Stimulated activated CD8-positive, alpha-beta memory T cell treated with anti-CD3 and anti-CD28 coated beads, Interleukin-4, amount 100 ng/mL, for 1 hour (primary cell): ENCODE measurements at places on chromosomes 3 and 15.

- no peak for DNase-seq
Measured at GRCh38 chr15:70741677-70742293, 21.6 kb downstream of the UACA start.

DNA sequence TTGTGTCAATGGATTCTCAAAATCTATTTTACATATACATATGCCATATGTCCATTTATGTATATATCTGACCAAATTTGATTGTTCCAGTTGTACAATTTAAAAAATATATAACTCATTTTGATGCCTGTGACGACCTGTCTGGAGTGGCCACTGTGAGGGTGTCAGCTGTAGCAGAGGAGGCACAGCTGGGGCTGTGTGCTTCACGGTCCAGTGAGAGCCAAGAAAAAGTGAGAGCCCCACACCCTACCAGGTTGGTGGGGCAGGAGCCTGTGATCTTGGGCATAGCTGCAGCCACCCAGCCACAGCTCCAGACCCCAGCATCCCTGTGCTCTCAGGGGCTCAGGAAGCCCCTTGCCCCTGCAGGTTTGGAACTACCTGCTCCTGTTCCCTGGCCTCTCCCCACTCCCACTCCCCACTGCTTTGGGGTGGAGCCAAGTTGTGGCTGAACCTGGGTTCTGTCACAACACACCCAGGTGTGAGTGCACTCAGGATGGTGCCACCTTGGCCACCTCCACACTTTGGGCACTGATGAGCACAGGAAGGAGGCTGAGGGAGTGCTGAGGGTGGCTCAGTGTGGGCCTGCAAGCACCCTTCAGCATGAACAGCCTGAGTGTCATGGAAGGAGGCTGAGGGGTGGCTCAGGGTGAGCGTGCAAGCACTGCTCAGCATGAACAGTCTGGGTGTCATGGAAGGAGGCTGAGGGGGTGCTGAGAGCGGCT, 161.1 kb upstream of the ROBO1 start:
- no peak for DNase-seq

- no peak for DNase-seq
Measured at GRCh38 chr15:90664650-90665287, 52.4 kb upstream of the BLM start.

- DNase-seq, result no peak
Measured at GRCh38 chr3:186458306-186459107, 85.7 kb downstream of the CRYGS start.

DNA sequence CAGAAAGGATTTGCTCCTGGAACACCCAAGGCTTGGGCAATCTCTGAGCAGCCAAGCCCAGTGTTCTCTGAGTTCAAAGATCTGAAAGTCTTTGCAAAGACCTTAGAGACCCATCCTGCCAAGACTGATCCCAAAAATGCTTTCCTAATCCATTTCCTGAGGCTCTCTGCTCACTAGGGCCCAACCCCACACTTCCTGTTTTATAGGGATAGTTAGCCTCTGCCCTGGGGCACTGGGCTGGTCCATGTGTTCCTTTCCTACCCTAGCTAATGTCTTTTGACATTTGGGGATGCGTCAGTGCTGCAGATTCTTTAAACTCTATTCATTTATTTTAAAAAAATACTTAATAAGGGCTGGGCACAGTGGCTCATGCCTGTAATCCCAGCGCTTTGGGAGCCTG, 372.7 kb downstream of the ROBO2 start:
- DNase-seq, result no peak

DNA sequence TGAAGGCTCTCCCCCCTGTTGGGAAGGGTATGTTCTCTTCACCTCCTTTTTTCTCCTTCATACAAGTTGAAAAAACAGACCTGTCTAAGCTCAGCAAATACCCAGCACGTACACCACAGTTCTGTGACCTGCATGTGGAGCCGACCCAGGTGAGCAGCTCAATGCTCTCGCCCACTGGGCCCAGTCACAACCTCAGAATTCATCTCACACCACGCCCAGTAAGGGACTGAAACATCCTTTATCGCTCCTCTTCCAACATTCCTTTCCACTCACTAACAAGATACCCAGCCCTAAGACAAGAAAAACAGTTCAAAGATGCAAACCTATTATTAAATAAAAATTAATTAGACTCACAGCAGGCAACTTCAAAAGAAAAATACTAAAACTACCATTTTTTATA, 68.9 kb downstream of the FOXP1 start:
- no peak for DNase-seq

DNA sequence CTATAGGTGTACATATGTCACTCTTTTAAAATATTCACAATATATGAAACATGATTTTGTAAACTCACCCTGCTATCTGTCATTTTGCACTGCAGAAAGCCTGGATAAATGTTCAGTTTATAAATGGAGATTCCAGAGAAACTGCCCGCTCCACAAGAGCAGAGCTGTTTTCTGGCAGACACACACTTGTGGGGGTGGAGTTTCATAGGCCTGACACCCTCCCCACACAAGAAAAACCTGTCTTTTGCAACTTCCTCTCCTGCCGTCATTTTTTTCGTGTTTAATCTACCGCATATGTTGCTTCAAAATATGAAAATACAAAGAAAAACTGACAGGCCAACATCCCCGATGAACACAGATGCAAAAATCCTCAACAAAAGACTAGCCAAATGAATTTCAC, 479.0 kb downstream of the GABRG3 start:
- DNase-seq, result no peak

- DNase-seq, result no peak
Measured at GRCh38 chr15:31802761-31803160, 227.6 kb upstream of the CHRNA7 start.

DNA sequence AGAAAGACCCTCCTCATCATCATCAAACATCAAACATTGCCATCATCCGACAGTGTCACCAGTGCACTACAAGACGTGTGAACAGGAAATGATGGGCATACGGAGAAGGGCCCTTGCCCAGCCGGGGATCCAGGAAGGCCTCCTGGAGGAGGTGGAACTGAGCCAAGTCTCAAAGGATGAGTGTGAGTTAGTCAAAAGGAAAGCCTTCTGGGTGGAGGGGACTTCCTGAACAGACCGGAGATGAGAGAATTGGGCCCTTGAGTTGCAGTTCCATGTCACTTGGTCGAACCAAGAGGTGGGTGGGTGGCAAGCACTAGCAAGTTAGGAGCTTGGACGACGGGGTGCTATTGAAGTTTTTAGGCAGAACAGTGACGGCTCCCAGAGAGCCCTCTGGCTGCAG, 8.5 kb downstream of the SEMA4B start:
- DNase-seq, result no peak

- no peak for DNase-seq
Measured at GRCh38 chr15:31297575-31298456, 28.8 kb upstream of the KLF13 start.

GRCh38 chr15:70530017-70530499, 233.3 kb downstream of the UACA start:
- no peak for DNase-seq

GRCh38 chr15:83323296-83323711, 38.8 kb upstream of the BNC1 start:
- no peak for DNase-seq

DNA sequence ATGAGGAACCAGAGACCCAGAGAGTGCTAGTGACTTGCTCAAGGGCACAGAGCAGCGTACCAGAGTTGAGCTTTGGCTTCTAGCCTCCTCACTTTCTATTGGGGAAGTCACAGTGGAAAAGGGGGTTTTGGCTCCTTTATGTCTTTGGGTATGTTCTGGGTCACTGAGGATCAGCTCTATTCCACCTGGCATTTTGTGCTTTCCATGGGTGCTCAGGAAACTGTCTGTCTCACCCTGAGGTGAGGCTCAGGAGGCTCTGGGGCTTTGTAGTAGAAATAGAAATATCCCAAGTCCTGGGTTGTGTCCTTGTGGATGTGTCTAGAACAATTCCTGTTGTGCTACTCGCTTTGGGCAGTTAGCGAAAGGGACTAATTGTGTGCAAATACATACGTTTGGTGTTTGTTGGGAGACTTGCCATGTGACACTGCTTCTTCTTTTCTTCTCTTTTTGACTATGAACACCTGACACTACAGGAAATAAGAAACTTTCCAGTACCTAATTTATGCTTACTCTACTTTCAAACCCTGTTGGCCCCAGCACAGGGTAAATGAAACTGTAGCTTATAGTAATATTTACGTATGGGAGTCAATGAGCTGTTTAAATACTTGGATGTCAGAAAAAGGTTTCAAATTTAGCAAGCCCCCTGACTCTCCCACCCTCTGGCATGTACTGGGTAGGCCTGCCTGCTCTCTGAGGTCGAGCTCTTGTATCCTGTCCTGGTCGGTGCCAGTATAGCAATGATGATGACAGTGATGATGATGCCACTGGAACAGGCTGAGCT, 35.6 kb downstream of the SMAD3 start:
- DNase-seq, result no peak

GRCh38 chr3:87088430-87088992, 97.6 kb upstream of the VGLL3 start:
- no peak for DNase-seq

DNA sequence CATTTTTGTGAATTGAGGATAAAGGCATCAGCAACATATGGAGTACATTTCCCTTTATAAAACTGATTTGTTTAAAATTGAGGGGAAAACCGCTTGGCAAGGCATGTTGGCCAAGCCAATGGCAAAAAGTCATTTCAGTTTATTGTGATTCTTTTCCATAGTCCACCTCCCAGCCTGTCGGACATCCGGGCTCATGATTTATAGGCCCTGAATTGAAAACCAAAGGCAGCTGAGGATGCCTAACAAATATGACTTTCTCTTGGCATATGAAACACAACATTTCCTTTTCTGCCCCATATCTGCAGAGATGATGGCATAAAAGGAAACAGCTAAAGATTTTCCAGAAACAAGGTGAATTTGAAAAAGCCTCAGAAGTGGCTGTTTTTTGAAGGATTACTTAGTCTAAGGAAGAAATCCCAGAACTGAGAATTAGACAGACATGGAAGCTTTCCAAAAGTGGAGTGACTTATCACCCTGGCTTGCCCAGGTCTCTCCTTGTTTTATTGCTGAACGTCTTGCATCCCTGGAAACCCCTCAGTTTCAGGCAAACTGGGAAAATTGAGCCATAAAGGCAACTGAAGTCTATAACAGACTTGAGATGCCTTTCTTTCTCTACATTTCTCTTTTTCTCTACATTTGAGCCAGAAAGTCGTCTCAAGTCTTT, 74.0 kb downstream of the COL8A1 start:
- no peak for DNase-seq

- no peak for DNase-seq
Measured at GRCh38 chr15:96585484-96586386, 255.2 kb downstream of the NR2F2 start.

DNA sequence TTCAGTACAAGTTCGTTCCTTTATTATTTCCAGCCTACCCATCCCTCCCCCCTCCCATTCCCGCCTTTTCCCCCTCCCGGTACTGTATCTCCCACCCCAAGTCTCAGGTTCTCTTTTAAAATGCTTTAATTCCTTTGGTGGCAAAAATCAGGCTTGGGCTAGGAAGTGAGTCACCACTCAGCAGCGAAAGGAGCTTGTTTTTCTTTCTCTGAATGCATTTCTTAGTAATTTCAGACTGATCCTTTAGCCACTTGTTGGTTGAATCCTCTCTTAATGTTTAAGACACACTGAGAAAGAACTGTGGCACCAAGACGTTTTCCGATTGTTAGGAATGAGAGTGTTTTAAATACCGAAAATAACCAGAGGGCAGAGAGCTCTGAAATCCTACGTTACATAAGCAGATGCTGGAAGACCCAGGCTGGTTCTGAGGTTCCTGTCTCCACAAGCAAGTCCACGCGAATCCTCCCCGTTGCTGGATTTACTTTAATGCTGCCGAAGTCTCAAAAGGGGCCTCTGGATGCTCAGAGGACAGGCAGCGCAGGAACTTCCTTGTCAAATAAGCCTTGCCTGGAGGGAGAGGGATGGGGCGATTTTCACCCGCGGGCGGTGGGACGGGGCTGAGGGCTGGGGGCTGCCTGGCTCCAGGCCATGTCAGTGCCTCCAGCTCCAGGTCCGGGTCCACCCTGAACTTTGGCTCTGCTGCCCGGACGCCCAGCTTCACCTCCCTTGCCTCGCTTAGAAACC, 854 bp upstream of the COL8A1 start:
- no peak for DNase-seq

GRCh38 chr3:126979046-126979628, 3.8 kb upstream of the PLXNA1 start:
- DNase-seq, result no peak

- DNase-seq, result no peak
Measured at GRCh38 chr15:65431731-65432130, 9.0 kb upstream of the IGDCC4 start.

- DNase-seq, result no peak
Measured at GRCh38 chr3:58206406-58207011, 4.3 kb downstream of the DNASE1L3 start.

DNA sequence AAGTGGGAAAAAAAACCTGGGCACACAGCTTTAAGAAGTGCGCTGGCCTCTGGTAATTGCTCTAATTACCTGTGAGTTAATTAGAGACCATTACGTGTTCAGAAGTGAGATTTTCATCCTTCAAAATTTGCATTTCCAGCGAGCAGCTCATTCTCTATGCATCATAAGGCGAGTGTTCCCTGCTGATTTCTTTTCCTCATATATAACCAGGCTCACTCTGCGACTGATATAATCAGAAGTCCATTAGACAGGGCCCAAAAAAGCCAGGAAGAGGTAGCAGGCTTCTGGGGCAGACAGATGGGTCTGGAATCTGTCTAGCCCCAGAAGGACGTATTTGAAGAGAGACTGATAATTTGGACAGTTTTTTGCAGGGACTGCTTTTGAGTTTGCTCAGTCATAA, 158.7 kb downstream of the MTHFS start:
- DNase-seq, result no peak

- no peak for DNase-seq
Measured at GRCh38 chr15:40787991-40788390, 18.2 kb downstream of the C15orf62 start.

DNA sequence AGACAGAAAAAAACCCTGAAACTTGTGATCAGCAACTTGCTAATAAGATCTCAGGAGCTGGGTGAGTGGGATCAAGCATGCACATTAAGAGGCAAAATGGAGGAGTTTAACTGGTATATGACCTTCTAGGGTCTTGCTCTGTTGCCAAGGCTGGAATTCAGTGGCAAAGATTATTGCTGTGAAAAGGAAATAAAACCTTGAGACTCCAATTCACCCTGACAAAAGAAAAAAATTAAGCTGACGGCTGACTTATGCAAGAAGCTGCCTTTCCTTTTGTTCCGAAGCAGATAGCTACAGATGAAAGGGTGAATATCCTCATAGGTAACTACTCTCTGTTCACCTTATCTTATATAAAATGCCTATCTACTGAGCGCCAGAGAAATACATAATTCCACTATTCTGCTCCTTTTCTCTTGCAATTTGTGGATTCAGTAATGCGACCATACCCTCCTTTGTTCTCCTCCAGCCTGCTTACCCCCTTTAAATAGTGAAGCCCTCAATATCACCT, 68.9 kb downstream of the HERC1 start:
- no peak for DNase-seq

- no peak for DNase-seq
Measured at GRCh38 chr3:71444861-71445259, 138.7 kb downstream of the FOXP1 start.
